NCI-H1048 (cell line): ENCODE measurements at places on chromosomes 11 and 22.

DNA sequence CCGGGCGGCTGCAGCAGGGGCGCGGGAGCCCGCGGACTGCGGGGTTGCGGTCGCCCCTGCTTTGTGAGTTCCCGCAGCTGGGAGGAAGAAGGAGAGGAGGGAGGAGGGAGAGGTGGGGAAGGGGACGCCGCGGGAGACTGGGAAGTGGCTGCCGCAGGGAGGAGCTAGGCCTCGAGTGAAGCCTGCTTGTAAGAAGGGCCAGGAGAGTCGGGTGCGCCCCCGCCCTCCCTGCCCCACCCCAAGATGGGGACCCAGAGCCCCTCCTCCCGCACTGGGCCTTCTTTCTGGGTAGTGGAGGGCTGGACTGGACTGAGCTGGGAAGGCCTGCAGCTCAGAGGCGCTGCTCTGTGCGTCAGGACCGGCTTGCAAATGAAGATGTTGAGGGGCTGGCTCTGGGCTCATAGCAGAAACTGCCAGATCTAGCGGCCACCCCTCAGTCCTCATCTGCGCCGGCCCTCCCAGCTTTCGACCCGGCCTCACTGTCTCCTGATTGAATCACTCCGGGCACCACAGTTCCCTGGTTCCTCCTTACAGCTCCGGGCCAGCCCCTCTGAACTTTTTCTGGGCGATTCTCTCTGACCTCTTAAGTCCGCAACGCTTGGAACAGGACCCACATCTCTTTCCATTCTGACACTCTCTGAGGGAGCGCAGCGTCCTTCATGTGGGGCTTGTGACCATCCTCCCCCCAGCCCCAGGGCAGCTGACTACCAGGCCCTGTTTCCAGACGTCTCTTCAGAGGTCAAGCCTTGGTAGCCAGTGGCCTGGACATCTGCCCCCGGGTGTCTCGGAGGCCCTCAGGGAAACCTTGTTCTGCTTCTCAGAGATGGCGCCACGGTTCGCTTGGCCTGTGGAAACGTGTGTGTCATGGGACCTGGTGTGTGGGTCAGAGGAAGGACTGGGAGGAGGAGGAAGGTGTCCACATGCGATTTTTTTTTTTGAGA is 21.9 kb downstream of the SERPINH1 start:
- no peak for DNase-seq

DNA sequence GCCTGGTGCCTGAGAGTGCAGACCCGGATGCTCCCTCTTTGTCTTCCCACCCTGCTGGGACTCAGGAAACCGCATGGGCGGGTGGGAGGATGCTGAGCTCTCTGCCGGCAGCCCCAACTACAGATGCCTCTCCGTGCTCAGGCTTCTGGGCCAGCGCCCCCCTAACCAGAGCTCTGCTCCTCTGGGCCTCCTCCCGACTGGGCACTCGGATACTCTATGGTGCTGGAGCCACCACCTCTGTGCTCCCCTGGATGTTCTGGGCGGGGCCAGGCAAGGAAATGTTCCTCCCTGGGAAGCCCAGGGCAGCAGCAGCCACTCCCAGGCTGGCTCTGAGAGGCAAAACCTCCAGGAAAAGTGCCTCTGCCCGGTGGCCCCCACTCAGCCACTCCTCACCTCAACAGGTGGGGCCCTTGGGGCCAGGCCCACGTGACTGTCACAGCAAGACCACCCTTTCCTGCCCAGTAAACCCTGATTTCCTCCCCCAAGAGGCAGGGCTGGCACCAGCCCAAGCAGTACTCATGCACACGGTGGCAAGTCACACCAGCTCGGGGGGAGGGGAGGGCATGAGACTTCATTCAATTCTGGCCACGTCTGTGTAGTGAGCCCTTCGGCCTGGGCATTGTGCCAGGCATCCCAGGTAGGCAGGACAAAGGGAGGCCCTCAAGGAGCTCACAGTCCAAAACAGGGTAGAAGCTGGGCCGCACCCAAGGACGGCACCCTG is 54.7 kb upstream of the TCF20 start:
- no peak for DNase-seq

DNA sequence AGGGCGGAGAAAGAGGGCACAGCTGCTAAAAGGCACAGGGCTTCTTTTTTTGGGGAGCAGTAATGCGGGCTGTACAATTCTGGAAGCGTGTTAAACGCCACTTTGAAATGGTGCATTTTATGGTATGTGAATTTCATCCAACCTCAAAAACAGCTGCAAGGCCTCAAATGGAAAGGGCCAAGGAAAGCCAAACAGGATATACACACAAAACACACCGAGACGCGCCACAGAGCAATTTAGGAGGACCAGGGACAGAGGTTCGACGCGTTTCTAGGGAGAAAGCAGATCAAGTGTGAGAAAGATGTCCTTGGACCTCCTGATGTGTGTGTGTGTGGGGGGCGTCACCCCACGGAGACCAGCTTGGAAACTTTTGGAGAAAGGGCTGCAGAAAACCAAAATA is 31.1 kb downstream of the TSPAN4 start:
- no peak for DNase-seq

- DNase-seq = no peak
Measured at GRCh38 chr11:67279589-67280340, 9.3 kb upstream of the ANKRD13D start.

- no peak for DNase-seq
Measured at GRCh38 chr22:46581538-46582244, 38.5 kb upstream of the GRAMD4 start.

GRCh38 chr11:1529774-1530173 is 42.3 kb downstream of the DUSP8 start:
- no peak for DNase-seq

- no peak for DNase-seq
Measured at GRCh38 chr11:100396266-100396665, 290.8 kb upstream of the ARHGAP42 start.

GRCh38 chr22:17339095-17339693 is 30.1 kb upstream of the CECR2 start:
- no peak for DNase-seq

DNA sequence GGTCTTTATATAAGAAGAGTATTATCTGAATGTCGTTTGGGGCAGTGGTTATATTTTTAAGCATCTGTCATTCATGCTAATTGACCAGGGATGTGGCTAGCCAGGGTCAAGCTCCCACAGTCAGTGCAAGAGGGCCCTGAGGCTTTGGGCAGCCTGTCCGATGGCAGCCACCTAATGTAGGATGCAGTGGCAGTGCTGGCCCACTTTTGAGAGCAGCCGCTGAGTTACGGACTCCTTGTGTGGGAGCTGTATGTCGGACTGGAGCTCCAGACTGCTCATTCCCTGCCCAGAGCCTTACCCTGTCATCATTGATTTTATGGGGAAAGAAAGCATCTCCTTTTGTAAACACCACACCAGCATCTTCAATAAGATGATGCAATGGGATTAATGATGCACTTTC is 99.5 kb downstream of the SYT9 start:
- no peak for DNase-seq

DNA sequence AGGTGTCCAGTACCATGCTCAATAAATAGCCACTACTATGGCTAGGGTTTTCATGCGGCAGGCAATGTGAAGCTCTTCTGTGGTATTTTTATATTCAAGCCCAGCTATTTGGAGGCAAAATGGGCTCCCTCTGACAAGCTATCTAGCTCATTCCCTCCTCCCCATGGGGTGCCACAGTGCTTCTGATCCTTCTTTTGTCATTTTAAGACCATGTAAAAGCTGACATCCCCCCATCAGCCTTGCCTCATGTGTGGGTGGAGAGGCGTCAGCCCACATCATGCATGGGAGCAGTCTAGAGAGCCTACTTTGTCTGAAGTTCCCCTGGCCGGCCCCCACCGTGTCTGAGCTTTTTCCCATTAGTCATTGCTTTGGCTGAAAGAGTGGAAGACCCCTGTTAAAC is 59.8 kb downstream of the NAV2 start:
- DNase-seq = no peak

GRCh38 chr11:120128392-120129119 is 9.4 kb downstream of the TRIM29 start:
- DNase-seq = no peak

DNA sequence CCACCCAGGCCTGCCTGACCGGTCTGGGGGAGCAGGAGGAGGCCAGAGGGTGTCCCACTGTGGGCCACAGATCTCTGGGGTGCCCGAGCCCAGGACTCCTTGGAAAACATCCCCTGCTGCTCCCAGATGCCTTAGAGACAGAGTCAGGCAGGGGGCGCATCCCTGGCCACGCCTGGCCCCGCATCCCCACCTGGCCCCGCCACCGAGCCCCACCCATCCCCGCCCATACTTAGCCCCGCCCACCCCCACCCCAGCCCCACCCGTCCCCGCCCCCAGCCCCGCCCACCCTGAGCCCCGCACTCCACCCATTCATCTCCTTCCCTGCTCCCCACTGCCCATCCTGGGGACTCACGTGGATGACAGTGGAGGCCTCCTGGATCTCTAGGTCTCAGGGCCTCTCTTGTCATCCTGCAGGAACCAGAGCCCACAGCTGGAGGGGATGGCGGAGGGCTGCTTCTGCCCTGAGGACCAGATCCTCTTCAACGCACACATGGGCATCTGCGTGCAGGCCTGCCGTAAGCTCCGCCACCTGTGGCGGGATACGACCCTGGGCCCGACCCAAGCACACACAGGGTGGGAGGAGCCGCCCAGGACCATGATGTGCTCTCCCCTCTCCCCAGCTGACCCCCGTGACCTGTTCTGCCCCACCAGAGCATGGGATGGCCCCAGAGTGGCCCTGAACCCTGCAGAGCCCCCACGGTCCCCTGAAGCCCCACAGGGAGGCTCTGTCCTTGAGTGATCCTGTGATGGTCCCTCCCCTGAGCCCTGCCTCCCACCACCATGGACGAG is 33.6 kb downstream of the MUC5B start:
- no peak for DNase-seq

DNA sequence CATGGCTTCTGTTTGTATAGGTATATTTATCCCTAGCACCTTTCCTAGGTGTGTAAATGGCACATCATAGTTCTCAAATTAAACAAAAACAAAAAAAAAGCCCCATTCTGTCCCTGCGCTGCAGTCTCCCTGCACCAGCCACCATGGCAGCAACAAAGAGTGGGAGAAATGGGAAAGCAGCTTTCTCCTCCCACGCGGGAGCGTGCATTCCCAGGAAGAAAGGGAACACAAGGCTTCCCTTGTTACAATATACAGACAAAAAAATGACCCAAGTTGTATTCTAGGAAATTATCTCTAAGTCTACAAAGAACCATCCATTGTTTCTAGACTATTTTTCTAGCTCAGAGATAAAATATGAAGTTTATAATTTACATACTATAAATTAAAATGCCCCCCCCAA is 16.1 kb upstream of the TMPRSS5 start:
- DNase-seq = no peak

- DNase-seq = no peak
Measured at GRCh38 chr11:23680488-23681230, 816.2 kb upstream of the LUZP2 start.

- no peak for DNase-seq
Measured at GRCh38 chr22:44795701-44796630, 43.6 kb downstream of the ARHGAP8 start.

DNA sequence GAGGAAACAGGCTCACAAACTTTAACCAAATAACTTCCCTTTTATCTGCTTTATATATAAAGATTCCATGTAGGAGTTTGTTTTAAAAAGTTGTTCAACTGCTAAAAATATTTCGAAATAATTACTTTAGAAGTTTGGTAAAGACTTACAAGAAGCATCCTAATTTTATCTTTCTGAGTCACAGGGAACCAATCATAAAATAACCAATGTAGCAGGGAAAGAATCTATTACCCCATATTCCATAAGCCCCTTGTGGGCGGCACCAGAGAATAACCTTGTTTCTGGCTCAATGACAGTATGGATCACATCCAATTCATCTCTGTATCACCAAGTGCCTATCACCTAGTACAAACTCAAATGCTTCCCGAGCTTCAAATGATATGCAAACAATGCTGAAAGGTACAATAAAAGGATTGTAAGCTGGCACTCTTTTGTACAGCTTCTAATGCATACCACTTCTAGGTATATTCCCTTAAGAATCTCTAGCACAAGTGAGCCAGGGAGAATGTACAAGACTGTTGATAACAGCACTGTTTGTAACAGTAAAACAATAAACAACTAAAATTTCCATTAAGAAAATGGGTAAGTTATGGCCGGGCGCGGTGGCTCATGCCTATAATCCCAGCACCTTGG is 158.4 kb downstream of the ATG16L2 start:
- DNase-seq = no peak

DNA sequence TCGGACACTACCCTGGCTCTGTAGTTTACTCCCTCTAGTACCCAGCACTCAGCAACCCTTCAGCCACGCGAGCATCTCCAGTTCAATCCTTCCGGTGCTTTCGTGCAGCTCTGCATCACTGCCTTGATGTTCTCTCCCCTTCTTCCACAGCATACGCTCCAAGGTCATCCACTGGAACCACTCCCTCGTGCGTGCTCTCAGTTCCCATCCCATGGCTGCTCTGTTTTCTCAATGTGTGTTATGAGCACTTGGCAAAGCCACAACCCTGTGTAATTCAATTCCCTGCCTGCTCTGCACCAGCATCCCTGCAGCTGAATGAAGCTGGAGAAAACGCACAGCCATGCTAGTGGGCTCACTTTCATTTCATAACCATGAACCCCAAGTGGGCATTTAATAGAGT is 38.5 kb upstream of the NFRKB start:
- DNase-seq = no peak

DNA sequence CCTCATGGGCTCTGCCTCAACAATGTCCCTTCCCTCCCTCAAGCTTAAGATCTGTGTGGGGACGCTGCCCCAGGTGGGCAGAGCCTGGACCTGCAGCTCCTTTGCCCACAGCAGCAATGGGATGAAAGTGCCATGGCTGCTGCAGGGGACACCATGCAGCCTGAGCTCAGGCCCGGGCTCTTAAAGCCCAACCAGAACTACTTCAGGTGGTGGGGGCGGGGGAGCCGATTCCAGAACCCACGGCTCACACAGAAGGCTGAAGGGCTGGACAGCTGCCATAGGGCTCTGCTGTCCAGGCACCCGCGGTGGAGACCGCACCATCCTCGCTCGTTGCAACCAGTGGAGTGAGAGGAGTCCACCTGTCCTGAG is 12.5 kb downstream of the CHID1 start:
- no peak for DNase-seq

GRCh38 chr11:118928101-118928869 is 2.6 kb upstream of the BCL9L start:
- DNase-seq = peak; percentile 85

DNA sequence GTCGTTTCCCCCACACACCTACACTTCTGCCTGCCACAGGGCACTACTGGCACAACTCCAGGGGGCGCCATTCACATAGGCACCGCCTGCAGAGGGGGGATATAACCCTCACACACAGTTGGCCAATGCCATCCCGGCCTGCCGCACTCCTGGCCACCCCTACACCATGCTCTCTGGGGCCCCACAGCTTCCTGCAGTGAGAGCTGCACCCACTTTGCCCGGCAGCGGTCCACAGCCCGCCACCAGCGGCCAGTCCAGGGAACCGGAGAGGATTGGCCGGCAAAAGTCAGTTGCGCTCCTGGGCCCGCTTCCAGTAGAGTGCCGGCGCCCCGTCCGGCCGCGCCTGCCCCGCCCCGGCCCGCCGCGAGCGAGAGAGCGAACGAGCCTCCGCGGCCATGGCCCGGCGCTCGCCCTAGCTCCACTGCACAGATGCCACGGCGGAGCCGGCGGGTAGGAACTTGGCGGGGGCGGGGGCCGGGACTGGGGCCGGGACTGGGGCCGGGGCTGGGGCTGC is 25.6 kb upstream of the SUSD2 start:
- no peak for DNase-seq
